Thymus (tissue), 14 donors: ENCODE measurements at places on chromosomes 4 and X. TPM values are rescaled to one million over a fixed set of nuclear protein-coding genes. Genes with fewer than 3 reads are reported as not detected.

Gene FAM114A1
- total RNA-seq, result 5.9 TPM

Gene VCX3A
- total RNA-seq, result not detected

Gene C4orf54
- total RNA-seq, result 1.4 TPM

Gene CYLC1
- total RNA-seq, result not detected

Gene AMOT
- 3.8 TPM for total RNA-seq
